ENCODE measurements at places on chromosomes 7 and 10.

- DNase-seq: no peak
These were observed 19.8 kb downstream of the PIK3AP1 start for GRCh38 chr10:96700374-96701099.

- DNase-seq: no peak
These were observed 11.0 kb downstream of the CYREN start for GRCh38 chr7:135159359-135160085.

GRCh38 chr7:6650521-6651011, 13.4 kb downstream of the ZNF316 start:
- DNase-seq: no peak

- no peak for DNase-seq
These were observed 5.4 kb downstream of the PDIA4 start for GRCh38 chr7:149022756-149023360.

GRCh38 chr7:24604630-24605029, 31.4 kb downstream of the PALS2 start:
- DNase-seq: no peak

DNA sequence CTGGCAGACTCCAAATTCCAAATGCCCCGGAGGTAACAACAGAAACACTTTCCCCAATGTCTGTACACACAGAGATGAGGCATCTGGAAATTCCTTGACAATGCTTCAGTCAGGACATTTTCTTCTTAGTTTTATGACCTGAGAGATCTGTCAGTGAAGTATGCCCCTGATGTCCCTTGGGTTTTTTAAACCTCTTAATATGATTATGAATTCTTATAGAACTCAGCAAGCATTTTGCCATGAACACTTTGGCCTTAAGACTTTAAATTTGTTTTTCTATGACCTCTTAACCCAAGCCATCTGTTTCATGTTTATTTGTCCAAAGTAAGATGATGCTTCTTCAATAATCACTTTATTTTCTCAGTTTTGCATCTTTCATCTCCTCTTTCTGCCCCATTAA, 1206.2 kb downstream of the GATA3 start:
- DNase-seq: no peak

DNA sequence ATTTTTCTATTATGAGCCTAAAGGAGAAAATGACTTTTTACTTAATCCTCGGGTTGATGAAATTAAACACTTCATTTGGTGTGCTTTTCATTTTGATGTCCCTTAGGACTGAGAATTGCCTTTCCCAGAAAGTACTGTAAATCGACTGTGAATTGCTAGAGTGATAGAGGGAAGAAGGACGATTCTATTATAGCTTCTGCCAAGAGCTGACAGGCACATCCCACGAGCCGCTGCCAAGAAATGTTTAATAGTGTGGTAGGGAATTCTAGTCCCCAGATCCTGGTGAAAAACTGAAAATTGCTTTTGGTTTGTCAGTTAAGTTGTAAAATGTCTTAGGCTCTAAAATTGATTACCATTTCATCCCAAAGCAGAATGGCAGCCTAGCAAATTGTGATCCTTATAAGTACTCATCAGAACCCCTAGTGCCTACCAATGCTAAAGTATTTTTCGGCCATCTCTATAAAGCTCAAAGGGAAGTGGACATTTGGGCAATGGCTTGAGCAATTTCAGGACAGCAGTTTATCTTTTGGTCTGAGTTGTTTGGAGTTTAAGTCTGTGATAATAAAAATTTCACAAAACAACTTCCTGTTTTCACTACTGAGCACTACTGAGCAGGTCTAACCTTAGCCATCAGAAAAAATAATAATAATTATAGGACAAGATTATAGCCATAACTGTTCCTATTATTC, 44.6 kb upstream of the HYCC1 start:
- no peak for DNase-seq

GRCh38 chr10:114420811-114421485, 16.6 kb upstream of the AFAP1L2 start:
- no peak for DNase-seq

- DNase-seq: no peak
These were observed 14.3 kb downstream of the EIF4EBP2 start for GRCh38 chr10:70418229-70418628.

DNA sequence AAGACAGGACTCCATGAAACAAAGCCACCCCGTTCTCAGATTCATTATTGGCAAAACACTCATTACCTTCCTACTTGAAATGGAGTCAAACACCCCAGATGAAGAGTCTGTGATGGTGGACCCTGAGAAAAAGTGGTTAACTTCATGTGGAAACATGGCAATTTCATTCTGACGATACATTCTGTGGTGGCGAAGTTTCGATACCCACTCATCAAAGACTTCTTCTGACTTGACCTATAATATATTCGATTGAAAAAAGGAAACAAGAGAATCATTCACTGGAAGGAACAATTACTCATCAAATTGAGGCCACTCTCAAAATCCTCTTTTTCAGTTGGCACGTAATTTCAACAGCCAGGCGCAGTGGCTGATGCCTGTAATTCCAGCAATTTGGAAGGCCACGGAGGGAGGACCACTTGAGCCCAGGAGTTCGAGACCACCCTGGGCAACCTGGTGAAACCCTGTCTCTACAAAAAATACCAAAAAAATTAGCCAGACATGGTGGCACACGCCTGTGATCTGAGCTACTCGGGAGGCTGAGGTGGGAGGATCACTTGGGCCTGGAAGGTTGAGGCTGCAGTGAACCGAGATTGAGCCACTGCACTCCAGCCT, 108.8 kb upstream of the GSDME start:
- no peak for DNase-seq

GRCh38 chr10:63323701-63324494, 141.9 kb downstream of the JMJD1C start:
- DNase-seq: no peak

GRCh38 chr7:16189026-16189715, 232.2 kb downstream of the CRPPA start:
- no peak for DNase-seq

GRCh38 chr10:74194999-74195398, 44.0 kb downstream of the ADK start:
- no peak for DNase-seq

DNA sequence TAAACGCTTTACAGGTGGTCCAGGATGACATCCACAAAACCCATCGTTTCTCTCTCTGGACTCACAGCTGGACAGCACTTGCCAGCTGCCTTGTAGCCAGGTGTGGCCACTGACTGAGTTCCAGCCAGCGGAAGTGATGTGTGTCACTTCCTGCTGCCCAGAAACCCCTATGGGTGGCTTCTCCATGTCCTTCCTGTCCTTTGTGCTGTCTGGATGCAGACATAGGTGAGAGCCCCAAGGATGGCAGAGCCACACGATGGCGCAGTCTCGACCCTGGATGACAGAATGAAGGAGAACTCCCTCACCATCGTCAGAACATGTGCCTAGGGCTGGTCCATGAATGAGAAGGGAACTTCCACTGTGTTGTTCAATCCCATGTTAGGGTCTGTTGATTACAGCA, 22.1 kb downstream of the NMT2 start:
- DNase-seq: no peak

DNA sequence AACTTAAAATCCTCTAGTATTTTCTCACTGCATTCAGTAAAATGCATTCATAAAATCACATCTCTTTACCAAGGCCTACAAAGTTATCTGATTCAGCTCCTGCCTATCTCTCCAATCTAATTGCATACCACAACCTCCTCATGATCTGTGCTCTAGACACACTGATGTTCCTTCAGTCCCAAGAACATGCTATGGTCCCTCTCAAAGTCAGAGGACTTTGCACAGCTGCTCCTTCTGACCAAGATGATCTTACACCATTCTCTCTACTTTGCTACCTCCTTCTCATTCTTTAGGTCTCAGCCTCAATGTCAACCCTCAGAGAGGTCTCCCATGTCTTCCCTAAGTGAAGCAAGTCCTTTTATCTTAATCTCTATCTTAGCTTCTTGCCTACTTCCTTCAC, 45.5 kb downstream of the CAV1 start:
- no peak for DNase-seq

DNA sequence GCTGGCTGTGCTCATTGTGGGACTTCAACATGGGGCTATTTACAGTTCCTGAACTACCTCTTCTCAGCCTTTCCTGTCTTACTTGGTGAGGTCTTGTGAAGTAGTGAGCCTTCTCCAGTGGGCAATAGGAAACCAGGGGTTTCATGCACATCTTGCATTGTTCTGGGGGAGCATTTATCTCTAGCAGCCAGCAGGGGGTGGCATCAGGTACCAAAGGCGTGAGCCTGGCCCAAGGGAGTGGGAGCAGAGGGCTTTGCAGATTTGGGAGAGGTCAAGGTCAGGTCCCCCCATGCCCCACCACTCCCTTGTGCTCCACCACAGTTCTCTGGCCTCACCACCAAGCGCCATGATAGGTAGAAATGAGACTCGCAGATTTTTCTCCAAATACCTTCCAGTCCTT, 85.4 kb upstream of the NPTX2 start:
- DNase-seq: no peak

DNA sequence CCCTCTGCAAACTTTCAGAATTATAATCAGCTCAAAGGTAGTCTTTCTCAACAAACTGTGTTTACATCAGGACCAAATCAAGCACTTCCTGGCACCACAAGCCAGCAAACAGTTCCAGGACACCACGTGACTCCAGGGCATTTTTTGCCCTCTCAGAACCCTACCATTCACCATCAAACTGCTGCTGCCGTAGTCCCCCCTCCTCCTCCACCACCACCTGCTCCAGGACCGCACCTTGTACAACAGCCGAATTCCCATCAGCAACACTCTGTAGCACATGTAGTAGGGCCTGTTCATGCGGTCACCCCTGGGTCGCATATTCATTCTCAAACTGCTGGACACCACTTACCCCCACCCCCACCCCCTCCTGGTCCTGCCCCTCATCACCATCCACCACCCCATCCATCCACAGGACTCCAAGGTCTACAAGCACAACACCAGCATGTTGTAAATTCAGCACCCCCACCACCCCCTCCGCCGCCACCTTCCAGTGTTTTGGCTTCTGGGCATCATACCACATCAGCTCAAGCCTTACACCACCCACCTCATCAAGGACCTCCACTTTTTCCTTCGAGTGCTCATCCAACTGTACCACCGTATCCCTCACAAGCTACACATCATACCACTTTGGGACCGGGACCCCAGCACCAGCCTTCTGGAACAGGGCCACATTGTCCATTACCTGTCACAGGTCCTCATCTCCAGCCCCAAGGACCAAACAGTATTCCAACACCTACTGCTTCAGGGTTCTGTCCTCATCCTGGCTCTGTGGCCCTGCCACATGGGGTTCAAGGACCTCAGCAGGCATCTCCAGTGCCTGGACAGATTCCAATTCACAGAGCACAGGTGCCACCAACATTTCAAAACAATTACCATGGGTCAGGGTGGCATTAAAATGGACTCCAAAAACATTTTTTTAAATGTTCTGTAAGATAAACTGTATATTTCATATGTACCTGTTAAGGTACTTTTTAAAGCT, 98.7 kb downstream of the KMT2E start:
- DNase-seq: no peak

DNA sequence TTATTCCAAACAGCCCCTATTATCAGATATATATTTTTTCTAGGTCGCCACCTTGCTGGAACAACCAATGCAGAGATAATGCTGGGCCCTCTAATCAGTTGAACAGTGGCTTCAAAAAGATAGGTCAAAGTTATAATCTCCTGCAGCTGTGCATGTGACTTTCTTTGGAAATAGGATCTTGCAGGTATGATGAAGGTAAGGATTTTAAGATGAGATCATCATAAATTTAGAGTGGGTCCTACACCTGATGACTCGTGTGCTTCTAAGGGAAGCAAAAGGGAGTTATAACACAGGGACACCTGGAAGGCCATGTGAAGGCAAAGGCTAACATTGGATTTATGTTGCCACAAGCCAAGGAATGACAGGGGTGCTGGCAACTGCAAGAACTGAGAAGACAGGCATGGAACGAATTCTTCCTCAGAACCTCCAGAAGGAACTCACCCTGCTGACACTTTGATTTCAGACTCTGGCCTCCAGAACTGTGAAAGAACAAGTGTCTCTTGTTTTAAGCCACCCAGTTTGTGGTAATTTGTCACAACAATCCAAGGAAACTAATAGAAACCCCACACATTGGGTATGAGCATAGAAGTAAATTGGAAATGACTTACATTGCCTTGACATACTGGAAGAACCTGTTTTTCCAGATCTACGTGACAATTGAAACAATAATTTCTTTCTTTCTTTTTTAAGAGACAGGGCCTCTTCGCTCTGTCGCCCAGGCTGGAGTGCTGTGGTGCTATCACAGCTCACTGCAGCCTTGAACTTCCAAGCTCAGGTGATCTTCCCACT, 34.4 kb downstream of the CCDC71L start:
- no peak for DNase-seq

DNA sequence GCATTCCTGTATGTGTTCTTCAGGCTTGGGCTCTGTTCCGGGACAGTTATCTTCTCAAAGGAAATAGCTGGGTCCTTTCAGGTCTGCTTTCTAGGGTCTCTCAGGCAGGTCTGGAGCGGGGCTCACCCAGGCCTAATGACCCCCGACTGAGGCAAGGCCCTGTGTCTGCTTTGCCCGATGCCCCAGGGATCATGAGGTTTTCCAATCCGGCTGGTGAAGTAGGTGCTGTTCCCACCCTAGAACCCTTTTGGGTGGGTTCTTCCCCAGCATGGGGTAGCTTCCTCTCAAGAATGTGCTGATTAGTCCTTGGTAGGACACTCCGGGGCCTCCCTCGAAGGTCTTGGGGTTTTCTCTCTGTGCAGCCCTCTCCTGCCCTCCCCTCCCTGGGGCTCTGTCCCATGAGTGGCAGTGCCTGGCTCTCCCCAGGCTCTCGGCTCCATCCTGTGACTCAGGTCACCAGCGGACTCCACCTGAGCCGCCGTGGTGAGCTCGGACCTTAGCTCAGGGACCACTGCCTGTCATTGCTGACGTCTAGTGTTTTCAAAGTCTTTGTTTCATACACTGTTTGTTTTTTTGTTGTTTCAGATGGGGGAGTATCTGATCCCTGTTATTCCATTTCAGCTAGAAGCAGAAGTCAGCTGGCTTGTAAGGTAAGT, 71.0 kb upstream of the NKX6-2 start:
- no peak for DNase-seq

GRCh38 chr10:4093438-4093837, 308.4 kb upstream of the KLF6 start:
- no peak for DNase-seq

- DNase-seq: no peak
These were observed 27.7 kb downstream of the ARHGAP22 start for GRCh38 chr10:48577158-48577557.

DNA sequence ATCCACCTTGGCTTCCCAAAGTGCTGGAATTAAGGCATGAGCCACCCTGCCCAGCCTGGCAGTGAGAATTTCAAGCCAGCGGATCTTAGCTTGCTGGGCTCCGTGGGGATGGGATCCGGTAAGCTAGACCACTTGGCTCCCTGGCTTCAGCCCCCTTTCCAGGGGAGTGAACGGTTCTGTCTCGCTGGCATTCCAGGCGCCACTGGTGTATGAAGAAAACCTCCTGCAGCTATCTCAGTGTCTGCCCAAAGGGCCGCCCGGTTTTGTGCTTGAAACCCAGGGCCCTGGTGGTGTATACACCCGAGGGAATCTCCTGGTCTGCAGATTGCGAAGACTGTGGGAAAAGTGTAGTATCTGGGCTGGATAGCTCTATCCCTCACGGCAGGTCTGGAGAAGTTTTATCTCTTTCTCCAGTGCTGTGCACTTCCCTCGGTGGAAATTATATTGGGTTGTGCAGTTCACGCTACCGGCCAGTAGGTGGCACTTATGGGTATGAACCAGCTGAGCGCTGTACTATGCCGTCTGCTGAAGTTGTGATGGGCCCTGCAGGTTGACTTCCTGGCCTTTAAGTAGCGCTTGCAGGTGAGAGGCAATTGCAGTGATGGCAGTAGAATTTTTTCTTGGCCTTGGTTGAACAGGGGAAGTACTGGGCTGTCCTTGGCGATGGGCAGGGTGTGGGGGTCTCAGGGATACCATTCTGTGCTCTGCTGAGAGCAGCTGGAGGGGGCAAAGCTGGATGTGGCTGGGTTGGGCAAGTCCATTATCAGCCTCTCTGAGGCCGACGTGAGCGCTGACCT, 138.0 kb upstream of the MTPN start:
- peak; percentile 9 for DNase-seq
